Dermis microvascular lymphatic vessel endothelial cell (primary cell): ENCODE measurements at places on chromosomes 4 and X. TPM values are rescaled to one million over a fixed set of nuclear protein-coding genes. Genes with fewer than 3 reads are reported as not detected.

GRCh38 chr4:5710065-5710960 lies 688 bp upstream of the EVC start:
- peak; percentile 34 for DNase-seq

GRCh38 chr4:146381263-146381872 lies 140.4 kb downstream of the SLC10A7 start:
- DNase-seq: no peak

- DNase-seq: no peak
Observed at GRCh38 chrX:1325515-1326116, 11.0 kb upstream of the IL3RA start.

- DNase-seq: peak; percentile 30
Observed at GRCh38 chr4:54784161-54784671, 126.5 kb downstream of the KIT start.

GRCh38 chr4:94757192-94758140 lies at the start of gene BMPR1B:
BMPR1B (plus strand) TSS chr4:94757955; CDS start chr4:95104425, 346,470 bp downstream.
- DNase-seq: no peak

DNA sequence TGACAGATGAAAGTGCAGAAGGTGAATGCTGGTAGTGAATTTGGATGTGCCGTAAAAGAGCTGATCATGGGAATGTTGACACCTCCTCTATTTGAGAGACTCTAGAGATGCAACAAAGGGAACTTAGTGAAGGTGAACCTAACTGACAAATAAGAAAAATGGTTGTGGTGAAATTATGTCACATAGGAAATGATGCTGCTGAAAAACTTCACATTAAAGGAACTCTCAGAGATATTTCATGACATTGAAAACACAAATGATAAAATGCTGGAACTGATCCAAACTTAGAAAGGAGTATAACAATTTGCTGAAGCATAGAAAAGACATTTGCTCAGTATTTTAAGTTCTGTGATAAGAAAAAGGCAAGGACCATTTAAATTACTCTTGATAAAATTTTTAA lies 31.9 kb downstream of the MGAT4D start:
- DNase-seq: no peak

GRCh38 chrX:120308558-120308957 lies 2.7 kb downstream of the TMEM255A start:
- DNase-seq: no peak

DNA sequence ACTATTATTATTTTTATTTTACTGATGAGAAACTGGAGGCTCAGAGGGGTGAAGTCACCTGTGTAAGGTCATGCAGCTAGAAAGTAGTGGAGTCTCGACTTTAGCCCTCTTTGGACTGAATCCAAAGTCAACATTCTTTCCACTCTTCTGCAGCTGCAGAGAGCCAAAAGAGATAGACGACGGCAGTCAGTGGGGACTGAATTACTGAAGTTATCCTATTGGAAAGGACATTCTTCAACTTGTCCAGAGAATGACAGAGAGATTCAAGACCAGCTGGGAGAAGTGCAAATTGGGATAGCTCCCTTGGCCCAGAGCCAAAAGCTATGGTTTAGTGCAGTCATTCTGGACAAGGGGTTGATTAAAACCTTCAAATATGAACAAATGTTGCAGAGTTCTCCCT lies 42.5 kb downstream of the VGLL1 start:
- no peak for DNase-seq

- no peak for DNase-seq
Observed at GRCh38 chr4:23819041-23819511, 70.8 kb downstream of the PPARGC1A start.

GRCh38 chr4:37441231-37442061 lies 196.9 kb downstream of the NWD2 start:
- no peak for DNase-seq

GRCh38 chr4:33255507-33255906 lies 2535.3 kb downstream of the PCDH7 start:
- DNase-seq: no peak

DNA sequence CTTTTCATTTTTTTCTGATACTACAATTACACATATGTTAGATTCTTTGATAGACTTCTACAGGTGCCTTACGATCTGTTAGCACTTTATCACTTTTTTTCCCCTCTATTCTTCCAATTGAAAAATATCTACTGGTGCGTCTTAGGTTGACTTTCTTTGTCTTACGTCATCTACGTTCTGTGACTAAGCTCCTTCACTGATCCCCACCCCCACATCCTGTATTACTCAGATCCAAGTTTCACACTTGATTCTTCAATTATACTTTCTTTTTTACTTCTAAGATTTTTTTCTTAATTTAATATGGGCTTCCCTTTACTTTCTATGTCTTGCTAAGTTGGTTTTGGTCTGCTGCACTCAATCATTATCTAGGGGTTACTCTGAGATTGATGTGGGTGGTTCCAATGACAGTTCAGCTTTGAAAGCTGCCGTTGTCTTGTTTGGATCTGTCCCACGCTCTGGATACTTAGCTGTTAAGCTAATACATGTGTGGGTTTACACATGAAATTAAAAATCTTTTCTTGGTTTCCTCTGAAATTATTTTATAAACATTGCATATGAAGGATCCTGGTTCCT lies 1321.1 kb downstream of the RAPGEF2 start:
- no peak for DNase-seq

DNA sequence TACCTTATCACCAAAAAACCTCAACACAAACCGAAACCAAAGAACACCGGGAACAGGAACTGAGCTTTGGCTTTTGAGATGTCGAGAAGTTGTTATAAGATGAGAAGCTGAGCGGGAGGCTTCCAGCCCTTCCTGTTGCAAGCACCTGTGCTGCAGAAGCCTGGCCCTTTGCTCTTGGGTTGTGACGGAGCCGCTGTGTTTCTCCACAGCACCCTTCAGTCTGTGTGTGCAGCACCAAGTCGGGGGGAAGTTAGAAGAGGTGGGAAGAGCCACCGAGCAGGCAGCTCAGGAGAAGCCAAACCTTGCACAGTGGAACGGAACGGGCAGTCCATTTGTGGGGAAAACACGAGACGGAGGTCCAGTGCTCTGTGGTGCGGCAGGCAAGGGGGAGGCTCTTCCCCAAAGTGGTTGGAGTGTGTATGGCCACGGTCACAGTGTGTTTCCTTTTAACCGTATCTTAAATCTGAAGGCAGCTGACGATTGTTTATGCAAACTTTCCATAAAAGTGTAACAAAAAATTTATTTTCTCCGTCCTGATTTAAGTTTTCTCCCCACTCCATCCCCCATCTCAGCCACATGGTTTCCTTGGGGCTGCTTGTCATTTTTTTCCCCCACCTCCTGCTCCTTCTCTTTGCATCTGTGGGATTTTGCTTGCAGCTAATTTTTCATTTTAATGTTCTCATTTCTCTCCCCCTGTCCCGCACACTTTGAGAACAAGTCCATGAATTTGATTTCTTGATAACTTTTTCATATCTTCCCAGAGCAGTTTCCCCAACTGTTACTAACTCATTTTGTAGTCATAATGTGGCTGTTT lies 123.7 kb downstream of the STOX2 start:
- DNase-seq: no peak

GRCh38 chrX:63932006-63932405 lies 147.0 kb upstream of the ARHGEF9 start:
- DNase-seq: no peak

DNA sequence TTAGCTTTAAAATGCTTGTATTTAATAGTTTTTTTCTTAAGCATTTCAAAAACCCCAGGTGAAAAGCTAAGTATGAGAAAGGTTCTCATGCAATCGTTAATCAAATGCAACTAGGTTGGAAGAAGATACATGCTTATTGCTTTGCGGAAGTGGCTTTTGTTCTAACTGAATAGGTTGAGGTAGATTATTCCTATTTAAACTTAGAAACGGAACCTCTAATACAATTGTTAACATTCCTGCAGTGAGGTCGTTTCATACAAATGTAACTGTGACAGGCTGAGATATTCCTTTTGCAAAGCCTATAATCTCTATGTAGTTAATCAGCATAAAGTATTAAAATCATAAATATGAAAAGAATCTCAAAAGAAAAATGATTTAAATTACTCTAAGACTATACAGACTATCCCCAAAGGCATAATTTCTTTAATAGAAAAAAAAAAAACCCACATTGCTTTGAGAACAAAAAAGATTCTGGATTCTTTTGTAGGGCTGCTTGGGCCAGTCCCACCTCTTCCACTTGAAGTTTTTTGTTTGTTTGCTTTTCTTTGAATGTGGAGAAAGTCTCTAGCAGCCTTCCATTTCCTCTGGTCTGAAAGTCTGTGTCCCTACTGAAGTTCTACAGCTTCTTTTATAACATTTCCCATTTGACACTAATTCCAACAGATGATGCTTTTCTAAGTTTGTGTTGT lies 25.6 kb upstream of the SORBS2 start:
- DNase-seq: peak; percentile 36

GRCh38 chrX:142296421-142296820 lies 91.3 kb upstream of the MAGEC2 start:
- no peak for DNase-seq

- DNase-seq: no peak
Observed at GRCh38 chr4:87009095-87009648, 74.4 kb downstream of the AFF1 start.

DNA sequence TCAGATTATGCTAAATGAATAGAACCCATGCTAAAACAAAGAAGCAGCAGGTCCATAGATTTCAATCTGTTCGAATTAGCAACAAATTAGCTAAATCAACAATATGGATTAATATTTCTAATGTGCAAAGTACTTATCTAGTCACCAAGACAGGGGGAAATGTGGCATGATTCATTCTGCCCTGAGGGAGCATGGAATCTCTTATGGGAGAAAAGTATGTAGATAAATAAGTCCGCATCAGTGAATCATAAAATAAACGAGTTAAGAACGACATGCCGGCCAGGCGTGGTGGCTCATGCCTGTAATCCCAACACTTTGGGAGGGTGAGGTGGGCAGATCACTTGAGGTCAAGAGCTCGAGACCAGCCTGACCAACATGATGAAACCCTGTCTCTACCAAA lies 102.1 kb downstream of the ANOS1 start:
- DNase-seq: no peak

- DNase-seq: peak; percentile 29
Observed at GRCh38 chr4:168488869-168489274, 8.0 kb upstream of the PALLD start.

DNA sequence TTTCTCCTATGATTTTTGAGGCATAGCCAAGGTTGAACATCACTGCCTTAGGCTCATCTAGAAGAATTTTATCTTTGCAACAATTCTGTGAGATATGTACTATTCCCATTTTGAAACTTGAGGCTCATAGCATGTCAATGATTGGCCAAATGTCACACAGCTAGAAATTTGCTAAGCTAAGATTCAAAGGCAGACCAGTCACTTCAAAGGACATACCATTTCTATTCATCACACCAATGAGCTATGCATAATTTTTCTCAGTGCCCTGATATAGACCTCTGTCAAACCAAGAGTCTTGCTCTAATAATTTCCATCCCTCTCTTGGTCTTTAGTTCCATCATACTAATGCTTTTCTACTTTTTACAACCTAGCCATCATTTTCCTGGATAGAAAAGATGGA lies 27.6 kb upstream of the SERTM2 start:
- no peak for DNase-seq

GRCh38 chrX:32966821-32967355 lies 244.5 kb downstream of the DMD start:
- no peak for DNase-seq

DNA sequence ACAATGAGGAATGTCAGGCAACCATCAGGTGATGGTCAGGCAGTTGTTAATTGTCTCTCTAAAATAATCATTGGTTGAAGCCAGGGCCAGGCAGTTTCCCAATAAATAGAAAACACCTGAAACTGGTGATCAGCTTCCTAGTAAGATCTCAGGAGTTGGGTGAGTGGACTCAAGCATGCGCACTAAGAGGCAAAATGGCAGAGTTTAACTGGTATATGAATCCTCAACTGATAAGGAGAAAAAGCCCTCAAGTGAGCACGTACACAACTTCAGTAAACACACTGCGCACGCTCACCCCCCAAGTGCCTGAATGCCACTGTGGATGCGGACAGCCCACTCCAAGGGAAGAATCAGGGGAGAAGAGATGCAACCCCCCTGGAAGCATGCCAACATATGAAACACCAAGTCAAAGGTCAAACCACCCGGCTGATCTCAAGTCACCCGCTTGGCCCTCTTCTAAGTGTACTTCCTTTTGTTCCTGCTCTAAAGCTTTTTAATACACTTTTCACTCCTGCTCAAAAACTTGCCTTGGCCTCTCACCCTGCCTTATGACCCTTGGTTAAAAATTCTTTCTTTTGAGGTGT lies 39.9 kb downstream of the LNX1 start:
- DNase-seq: no peak

- DNase-seq: no peak
Observed at GRCh38 chr4:83758285-83758684, 222.4 kb downstream of the GPAT3 start.

GRCh38 chr4:79206660-79207059 lies 119.2 kb downstream of the NAA11 start:
- DNase-seq: no peak

- peak; percentile 73 for DNase-seq
Observed at GRCh38 chr4:94406668-94407437, 44.9 kb upstream of the PDLIM5 start.

DNA sequence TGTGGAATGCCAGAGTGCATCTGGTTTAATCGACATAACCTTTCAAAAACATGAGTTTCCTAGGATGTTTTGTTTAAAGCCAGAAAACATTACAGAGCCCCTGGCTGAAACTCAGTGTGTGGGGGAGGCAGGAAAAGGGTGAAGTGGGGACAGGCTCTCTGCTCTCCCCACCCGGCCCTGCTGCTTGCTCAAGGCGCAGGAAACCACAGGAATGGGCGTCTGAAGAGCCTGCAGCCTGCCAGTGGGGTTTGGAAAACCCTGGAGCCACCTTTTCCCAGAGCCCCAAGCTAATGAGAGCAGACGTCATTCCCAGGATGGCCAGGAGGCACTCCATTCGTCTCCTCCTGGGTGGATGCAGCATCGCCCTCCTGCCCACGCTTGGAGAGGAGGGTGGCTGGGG lies 240.6 kb downstream of the AFAP1 start:
- DNase-seq: no peak

DNA sequence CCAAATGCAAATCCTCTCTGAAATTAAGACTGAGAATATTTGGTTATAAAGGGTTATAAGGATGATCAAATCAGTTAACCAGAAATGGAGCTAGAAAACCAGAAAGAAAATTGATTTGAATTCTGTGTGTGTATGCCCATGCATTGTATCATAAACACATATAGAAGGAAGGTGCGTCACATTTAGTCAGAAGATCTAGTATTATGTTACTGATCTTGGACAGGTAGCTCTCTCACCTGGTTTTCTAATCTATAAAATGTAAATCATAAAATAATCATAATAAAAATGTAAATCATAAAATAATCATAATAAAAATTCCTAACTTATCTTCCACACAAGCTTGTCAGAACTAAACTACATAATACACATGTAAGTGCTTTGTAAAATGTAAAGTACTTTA lies 78.8 kb downstream of the BMP3 start:
- DNase-seq: no peak

- no peak for DNase-seq
Observed at GRCh38 chr4:42637867-42638266, 19.0 kb downstream of the ATP8A1 start.

The SLIT2 gene
- 0.13 and 0.38 TPM in 2 replicates for total RNA-seq

The SERPINA7 gene
- total RNA-seq: not detected in 2 replicates

The SMR3A gene
- not detected in 2 replicates for total RNA-seq

The DGKK gene
- total RNA-seq: not detected in 2 replicates

The PPP1R2C gene
- total RNA-seq: not detected in 2 replicates

The KLB gene
- under 0.01 TPM in 2 replicates for total RNA-seq

The GATA1 gene
- total RNA-seq: not detected in 2 replicates

The PHKA1 gene
- 4.9 and 6.4 TPM in 2 replicates for total RNA-seq

The RPL39 gene
- 2,075 and 2,198 TPM in 2 replicates for total RNA-seq

The ARAP2 gene
- total RNA-seq: under 0.01 and 0.13 TPM in 2 replicates

The NAP1L3 gene
- total RNA-seq: 0.39 and 0.76 TPM in 2 replicates

The FLNA gene
- 1,135 and 1,161 TPM in 2 replicates for total RNA-seq

The IL2 gene
- not detected in 2 replicates for total RNA-seq

The GPR119 gene
- total RNA-seq: not detected in 2 replicates

The RBM3 gene
- total RNA-seq: 379 and 393 TPM in 2 replicates

The TRIM60 gene
- total RNA-seq: not detected in 2 replicates
